Activated CD4-positive, CD25-positive, alpha-beta regulatory T cell treated with anti-CD3 and anti-CD28 coated beads, Interleukin-2, amount 50 U/mL, for 16 hours (primary cell): ENCODE measurements at places on chromosomes 1 and 21.

- DNase-seq = no peak
Observed at GRCh38 chr21:28975397-28975796, 17.3 kb downstream of the LTN1 start.

DNA sequence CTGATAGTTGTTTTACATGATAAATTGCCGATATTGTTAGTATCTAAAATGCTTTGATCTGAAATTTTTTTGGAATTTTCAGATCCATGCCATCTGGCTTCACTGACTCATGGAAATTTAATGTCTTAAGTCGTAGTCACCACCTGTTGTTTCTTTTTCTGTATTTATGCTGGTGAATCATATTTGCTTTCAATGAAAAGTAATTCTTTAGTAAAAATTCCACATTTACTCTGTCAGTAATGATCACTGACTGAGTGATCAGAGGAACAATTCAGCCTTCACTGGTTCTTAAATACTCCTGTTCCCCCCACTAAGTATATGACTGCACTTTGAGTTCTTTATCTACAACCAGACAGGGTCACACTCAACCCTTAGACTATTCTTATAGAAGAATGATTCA lies 185.6 kb upstream of the NRIP1 start:
- DNase-seq = no peak

GRCh38 chr1:54499360-54500106 lies 48.5 kb upstream of the ACOT11 start:
- no peak for DNase-seq

DNA sequence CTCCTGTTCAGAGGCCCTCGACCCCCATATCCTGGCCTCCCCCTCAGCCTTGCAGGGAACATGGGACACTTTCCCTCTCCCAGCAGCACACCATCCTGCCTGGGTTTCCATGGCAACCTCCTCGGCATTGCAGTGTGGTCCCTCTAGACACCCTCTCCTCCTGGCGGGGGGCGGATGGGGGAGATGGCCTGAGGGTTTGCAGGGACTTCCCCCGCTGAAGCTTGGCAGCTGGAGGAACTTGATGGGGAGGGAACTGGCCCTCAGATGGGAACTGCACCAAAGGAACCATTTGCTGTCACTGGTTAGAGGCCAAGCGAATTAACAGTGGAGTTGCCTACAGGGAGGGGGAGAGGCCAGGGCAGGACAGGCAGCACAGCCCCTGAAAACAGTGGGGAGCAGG lies 28.7 kb downstream of the RIMS3 start:
- no peak for DNase-seq

- DNase-seq = no peak
Observed at GRCh38 chr1:65911679-65912078, 119.0 kb downstream of the PDE4B start.

DNA sequence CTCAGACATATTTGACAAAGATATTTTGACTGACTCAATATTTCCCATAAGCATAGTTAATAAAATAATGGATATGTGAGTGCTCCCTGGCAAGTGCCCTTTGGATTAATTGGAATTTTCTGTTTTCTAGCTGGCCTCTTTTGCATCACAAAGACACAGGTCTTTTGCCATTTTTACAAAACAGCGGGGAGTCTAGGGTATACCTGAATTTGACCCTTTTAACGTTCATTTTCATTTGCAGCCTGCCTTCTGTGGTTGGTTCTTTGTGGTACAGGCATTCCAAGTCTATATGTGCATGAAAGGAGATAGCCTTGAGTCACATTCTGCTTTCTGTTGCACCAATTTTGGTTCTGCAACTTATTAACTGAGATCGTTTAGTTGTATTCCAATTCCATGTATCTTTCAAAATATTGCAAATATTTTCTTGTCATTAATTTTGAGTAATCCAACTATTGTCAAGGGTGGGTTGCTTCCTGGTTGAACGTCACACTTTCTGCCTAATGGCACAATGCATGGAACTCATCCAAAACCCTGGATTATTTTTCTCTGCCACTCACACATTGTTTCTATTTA lies 171.7 kb downstream of the CRB1 start:
- DNase-seq = no peak

- DNase-seq = no peak
Observed at GRCh38 chr1:212899845-212900244, 41.8 kb downstream of the FLVCR1 start.

DNA sequence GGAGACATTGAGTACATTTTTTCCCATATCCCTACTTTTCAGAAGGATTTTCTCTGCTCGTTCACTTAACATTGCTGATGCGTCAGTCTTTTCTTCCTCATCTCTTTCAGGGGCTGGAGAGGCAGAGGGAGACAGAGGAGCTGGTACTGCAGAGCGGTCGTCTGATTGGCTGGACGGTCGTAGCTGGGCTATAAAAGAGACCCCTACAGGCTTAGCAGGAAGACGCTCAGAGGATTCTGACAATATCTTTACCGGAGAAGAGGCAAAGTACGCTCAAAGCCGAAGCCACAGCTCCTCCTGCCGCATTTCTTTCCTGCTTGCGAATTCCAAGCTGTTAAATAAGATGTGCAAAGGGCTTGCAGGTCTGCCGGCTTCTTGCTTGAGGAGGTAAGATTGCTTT lies at the start of gene RGS4:
Gene RGS4, plus strand, starts transcription at position 220 of the 400 bp plus-strand sequence. Its CDS starts 124 bp downstream, at position 344.
- no peak for DNase-seq

DNA sequence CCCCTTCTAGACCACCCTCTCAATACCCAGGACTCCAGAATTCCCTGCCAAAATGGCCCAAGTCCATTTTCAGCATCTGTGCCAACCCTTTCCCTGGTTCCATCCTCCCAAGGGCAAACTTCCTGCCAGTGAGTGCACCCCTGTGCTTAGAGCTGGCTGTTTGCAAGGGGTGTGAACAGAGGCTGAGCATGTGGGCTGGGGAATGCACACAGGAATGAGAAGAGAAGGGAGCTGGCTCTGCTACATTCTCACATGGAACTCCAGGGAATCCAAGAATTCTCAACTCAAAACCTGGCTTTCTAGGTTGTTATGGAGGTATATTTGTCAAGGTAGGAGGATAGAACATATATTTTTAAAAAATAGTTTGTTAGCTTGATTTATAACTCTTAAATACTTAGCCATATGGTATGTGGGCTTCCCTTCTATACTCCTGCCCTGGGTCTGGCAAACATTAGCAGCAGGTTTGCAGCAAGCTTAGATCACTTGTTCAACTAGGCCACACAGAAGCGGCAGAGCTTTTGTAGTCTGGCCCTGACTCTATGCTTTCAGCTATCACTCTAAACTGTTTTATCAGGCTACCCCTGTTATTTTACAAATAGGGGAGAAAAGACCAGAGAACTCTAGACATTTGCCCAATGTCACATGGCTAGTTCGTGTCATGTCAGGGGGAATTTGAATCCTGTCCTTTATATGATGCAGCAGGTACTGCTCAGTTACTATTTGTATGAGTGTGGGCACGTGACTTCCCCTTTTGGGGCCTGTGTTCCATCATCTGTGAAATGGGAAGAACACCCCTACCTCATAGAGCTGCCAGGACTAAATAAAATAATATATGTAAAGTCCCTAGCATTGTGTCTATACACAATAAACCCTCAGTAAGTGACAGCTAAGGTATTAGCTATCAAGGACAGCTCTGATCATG lies 8.1 kb upstream of the STMN1 start:
- no peak for DNase-seq

- DNase-seq = no peak
Observed at GRCh38 chr21:26057477-26058170, 112.9 kb downstream of the APP start.
